Stimulated activated CD4-positive, alpha-beta T cell treated with anti-CD3 and anti-CD28 coated beads, Interleukin-12 subunit alpha, Interleukin-12 subunit beta, amount 100 ng/mL, for 24 hours (primary cell): ENCODE measurements at places on chromosomes 16 and 17.

GRCh38 chr16:65796481-65796880, 570.0 kb upstream of the CDH5 start:
- DNase-seq, result no peak

DNA sequence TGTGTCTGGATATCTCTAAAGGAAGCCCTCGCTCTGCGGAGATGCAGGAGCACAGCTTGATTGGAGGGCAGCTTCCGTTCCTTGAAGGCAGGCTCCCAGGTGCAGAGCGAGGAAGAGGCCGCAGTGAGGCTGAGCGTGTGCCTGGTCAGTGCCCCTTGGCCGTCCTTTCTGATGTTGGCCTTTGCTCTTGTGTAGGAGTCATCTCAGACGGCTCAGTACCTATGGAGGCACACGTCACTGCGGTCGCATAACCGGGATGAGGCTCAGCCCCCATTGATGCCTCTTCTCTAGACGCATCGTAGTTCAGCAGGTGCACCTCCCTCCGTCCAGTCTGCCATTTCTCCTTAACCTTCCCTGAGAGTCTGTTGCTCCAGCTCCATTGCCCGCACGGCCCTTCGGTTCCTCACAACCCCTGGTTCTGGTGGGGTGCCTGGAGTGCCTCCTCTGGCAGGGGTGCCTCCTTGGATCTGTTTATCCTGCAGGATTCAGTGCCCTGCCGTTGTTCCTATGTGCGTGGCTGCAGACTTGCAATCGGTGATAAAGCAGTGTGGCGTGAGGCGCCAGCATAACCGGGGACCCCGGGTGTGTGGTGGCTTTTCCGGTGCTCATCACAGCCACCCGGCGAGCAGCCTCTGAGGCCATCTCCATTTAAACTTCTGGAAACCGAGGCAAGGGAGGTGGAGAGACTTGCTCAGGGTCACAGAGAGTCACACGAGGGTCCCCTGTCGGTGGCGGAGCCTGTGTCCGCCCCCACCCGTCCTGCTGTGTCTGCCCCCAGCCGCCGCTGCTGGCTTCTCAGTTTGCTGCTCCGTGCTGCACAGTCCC, 188.8 kb upstream of the CHMP6 start:
- DNase-seq, result no peak

DNA sequence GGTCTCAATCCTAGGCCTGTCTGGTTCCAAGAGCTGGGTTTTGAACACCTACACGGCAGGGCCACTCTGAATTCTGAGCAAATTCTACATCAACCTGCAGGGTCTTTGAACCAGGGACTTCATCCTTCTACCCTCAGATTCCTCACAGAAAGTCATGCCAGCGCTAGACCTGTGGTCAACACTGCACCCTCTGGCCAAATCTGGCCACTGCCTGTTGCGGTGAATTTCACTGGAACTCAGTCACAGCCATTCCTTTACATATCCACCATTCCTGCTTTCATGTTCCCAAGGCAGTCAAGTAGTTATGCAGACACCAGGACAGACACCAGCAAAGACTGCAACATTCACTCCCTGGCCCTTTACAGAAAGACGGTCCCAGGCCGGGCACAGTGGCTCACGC, 144.6 kb downstream of the C16orf95 start:
- no peak for DNase-seq

DNA sequence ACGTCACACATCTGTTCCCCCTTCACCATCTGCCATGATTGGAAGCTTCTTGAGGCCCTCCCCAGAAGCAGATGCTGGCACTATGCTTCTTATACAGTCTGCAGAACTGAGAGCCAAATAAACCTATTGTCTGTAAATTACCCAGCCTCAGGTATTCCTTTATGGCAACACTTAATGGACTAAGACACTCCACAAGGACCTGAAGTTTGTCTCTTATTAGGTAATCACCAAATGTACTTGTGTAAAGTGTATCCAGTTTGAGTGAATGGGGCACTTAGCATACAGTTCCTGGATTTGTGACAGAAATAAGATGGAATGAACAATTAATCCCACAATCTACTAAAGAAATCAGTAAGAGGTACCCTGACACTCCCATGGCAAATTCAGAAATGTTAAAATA, 105.3 kb downstream of the SLC39A11 start:
- no peak for DNase-seq

DNA sequence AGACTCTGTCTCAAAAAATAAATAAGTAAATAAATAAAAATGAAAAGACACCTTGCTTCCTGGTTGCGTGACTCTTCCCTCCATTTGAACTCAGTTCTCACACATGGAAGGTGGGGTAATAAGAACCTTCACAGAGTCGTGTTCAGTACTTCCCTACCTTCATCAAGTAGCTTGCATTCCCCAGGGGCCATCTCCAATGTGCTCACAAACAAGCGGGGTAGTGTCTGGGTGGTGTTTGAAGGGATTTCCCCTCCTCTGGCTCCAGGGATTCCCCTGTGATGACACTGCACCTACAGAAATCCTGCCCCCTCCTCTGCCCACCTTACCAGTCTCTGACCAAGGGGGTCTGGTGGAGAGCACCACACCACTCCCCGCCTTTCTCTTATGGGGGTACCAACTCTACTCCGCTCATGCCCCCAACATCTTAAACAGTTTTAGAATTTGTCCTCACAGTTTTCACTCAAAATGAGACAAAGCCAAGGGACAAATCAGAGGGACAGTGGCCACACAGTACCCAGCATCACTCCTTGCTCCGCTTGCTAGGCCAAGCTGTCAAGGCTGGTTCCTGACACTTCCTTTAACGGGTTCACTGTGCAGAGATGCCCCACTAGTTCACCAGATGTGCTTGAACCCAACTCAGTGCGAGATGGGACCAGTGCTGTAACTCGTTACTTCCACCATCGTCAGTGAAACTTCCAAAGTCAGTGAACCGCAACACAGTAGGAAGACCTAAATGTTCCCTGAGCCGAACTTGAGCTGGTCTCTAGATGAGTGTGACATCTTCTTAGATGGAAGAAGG, 69.1 kb downstream of the COPRS start:
- DNase-seq, result no peak

DNA sequence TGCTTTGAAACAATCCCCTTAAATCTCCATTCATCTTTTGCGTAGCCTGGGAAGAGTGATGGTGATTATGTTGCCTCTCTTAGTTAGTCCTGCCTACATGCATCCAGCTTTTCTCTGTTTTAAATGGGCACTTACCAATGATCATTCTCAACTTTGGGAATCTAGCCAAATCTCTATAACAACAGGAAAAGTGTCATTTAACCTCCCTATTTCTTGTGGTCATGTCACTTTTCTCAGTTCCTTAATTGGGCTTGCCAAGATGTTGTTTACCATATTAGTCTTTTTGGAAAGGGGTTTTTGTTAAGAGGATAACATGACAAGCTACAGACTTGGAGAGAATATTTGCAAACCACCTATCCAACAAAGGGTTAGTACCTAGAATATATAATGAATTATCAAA, 15.6 kb upstream of the CLEC10A start:
- no peak for DNase-seq

DNA sequence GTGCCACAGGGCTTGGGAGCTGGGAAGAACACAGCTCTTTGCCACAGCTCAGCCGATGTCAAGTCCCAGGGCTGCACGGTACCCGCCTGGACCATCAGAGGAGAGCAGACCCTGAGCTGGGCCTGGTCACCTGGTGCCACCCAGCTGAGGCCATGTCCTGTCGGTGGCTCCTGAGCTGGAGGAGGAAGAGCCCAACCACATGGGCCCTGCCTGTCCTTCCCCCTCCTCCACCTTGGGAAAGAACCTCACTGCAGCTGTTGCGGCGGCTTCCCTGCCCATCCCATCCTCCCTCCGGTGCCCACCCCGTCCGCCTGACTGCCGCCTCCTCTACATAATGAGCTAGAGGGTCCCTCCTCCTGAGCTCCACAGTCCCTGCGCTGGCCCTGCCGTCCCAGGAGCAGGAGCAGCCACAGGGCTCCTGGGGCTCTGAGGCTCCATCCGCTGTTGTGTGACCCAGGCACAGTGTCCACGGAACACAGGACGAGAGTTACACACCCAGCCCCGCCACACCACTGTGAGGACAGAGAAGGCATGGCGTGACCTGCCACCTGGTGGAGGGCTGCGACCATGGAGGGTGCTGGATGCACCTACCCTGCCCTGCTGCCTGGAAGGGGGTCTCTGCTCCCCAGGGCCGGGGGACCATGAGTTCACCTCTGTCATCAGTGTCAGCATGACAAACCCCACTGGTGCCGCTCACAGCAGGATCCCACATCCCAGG, 21.4 kb upstream of the CHMP6 start:
- no peak for DNase-seq

DNA sequence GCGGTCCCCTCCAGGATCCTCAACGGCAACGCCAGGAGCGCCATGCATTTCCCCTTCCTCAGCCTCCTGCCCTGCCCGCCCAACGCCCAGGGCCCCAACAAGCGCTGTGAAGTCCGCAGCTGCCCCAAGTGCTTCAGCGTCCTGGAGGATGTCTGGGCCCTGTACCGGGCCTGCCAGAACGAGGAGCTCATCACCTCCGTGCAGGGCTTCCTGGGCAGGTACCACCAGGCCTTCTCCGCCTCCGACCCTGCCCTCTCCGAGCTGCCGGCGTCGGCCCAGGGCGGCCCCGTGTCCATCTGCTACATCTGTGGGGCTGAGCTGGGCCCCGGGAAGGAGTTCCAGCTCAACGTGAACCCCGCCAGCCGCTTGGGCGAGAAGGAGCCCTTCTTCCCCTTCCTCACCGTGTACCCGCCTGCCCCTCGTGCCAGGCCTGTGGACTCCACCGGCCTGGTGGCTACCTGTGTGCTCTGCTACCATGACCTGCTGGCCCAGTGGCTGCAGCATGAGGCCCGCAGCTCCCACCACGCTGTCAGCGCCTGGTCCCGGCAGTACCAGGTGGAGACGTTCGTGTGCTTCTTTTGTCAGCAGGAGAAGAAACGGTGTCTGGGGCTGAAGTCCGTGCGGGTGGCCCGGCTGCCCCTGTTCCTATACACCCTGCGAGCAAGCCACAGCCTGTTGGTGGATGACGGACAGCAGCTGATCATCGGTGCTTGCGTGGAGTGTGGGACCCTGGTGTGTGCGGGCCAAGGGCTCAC, 58.9 kb upstream of the CIBAR2 start:
- no peak for DNase-seq

DNA sequence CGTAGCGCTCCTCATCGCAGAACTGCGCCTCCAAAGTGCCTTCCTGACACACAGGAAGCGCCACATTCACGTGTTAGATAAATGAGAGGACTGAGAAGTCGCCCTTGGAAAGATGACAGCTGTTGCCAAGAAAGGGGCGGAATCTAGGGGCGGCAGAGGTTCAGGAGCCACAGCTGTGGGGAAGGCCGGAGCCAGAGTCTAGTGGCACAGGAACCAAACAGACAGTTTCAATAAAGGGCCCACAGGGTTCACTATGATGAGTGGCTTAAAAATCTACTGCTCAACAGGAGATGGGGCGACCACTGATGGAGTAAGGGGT, 4.7 kb downstream of the FLCN start:
- no peak for DNase-seq

- no peak for DNase-seq
Measured at GRCh38 chr17:64732336-64733006, 70.4 kb upstream of the SMURF2 start.

- no peak for DNase-seq
Measured at GRCh38 chr16:30011714-30012504, 1.1 kb upstream of the DOC2A start.
